ENCODE measurements at places on chromosomes 1 and 21.

DNA sequence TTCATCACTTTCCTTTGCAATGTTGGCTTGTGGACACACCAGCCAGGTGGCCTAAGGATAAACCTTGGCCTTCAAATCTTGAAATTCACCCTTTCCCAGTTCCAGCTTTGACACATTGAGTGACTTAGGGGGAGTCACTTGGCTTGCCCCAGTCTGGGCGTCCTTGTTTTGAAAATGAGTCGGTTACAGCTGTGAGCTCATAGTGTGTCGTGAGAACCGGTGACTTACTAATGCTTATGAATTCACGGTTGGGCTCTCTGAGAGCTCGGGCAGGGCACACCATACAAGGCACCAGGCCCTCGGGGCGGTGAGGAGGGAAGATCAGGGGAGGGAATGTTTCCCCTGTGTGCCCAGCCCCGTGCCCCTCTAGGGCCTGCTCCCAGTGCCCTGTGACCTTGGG is 126.9 kb upstream of the TMPRSS2 start:
- peak; percentile 46 for DNase-seq

DNA sequence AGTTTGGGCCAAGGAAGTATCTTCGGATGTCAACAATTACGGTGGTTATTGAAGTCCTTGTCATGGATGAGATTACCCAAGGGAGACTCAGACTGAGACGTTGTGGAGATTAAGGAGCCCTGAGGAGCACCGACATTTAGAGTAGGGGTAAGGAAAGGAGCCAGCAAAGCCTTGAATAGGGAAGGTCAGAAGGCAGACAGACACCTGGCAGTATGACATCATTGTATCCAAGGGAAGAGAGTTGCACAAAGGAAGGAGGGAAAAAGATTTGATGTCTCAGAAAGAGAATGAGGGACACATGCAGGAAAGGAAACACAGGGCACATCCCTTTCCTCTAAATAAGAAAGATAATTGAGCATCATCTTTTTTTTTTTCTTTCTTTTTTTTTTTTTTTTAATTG is 11.7 kb downstream of the LAMC2 start:
- no peak for DNase-seq

DNA sequence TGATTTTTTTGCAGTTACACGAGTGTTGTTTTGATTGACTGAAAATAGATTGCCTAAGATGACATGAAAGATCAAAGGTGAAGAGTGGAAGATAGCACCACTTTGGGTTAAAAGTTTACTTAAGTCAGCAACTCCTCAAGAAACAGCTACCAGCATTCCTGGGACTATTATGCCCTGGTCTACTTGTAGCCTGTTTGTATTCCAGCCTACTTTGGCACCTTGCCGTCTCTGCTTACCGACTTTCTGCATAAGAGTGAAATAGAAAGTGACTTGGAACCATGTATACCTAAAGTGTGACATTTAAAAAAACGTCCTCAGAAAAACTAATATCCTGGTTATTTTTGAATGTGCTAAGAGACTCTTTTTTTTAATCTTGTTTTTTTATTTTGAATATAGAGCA is 631.5 kb upstream of the PTBP2 start:
- no peak for DNase-seq

DNA sequence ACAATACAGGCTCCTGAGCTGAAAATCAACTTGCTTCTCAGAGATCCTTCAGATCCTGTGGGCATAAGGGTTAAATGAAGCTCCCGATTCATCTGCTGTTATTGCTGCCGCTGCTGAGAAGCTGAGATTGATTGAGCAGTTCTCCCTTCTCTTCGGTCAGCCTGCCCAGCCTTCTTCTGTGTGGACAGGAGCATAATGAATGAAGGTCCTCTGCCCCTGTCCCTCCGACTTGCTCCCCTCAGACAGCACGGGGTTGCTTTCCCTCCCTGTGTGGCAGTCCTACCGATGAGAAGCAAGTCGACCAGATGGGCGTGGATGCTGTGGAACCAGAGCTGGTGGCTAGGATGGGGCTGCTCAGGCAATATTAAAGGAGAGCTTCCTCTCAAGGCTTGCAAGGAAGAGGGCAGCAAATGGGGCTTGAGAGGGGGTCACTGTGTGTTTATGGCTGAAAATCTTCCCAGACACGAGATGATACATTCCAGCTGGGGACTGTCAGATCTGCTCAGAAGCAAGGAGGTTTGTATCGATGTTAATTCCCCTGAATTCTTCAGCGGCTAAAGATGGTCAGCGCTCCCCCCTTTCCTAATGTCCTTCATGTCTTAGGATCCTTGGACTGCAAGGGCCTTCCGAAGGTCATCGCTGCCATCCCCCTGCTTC is 63.9 kb upstream of the GOLT1A start:
- no peak for DNase-seq

DNA sequence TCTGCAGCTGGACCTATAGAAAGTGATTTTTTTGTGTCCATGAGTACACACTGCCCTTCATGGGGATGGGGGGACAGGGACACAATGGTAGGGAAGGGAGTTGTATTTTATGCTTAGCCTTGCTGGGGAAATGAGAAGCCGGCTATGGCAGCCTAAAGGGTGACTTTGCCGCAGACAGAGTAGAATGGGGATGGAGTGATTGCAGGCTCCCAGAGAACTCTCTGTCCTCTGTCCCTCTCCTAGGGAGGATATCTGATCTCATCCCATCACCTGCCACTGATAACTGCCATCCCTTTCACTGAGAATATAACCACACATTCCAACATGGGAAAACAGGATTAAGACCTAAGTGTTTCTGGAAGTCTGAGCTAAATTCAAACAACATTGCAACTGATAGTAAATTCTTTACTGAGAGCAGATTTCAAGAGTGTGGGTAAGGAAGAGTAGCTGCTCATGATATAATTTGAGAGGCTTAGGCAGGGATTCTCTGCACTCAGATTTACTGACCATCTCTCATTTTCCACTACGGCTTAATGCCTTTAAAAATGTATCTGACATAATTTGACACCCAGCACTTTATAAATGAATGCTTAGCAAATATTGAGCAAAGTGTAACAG is 13.9 kb downstream of the SH2D1B start:
- no peak for DNase-seq

DNA sequence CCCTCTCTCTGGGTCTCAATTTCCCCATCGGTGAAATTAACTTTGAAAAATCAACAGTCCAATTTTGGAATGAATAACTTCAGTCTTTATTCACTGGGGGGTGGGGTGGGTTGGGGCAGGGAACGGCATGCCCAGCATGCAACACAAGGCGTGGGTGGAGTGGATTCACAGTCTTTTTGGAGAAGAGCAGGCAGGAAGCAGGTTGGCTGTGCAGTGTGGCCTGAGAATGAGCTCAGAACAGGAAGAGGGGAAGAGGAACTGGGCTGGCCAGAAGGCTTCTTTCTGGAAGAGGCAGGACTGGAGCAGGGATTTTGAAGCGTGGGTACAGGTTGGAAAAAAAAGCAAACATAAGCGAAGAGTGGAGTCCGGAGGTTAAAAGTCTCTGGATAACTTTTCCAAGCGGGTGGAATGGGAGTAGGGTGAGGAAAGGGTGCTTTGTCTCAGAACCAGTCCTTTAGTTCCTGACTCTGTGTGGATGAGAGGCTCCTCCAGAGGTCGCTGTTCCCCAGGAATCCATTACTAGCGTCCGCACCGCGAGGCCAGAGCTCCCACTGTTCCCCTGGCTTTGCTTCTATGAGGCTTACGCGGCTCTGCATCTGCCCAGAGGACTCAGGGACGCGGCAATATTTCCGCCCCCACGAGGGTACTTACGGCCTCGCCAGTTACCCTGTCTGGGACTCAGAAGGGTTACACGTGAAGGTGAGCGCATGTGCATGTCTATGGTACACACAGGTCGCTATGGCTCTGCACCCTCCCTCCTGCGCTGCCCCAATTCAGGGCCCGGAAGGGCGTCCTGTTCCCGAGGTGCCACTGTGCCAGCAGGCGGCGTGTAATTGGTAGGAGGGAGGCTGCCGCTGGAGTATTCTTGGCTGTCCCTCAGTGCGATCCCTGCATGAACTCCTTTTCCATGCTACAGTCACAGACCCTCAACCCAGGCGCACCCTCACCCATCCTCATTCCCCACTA is 5.5 kb upstream of the FOXD2 start:
- DNase-seq, result peak; percentile 92

GRCh38 chr1:231580874-231581273 is 45.7 kb upstream of the DISC1 start:
- no peak for DNase-seq

DNA sequence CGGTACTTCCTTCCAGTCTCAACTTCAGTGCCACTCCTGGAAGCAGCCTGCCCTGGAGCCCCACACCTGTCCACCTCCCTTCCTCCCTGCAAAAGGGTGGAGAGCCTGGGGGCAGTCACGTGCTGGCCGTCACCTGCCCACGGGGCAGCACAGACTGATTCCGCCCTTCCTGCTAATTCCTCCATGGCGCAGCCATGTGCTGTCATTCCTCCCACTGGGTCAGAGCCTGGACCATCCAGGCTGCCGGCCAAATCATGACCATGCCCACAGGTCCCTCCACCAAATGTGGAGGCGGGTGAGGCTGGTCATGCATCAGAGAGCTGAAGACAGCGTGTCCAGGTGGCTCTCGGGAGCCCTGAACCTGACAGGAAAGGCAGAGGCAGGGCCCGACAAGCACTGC is 24.4 kb upstream of the GPR153 start:
- no peak for DNase-seq

DNA sequence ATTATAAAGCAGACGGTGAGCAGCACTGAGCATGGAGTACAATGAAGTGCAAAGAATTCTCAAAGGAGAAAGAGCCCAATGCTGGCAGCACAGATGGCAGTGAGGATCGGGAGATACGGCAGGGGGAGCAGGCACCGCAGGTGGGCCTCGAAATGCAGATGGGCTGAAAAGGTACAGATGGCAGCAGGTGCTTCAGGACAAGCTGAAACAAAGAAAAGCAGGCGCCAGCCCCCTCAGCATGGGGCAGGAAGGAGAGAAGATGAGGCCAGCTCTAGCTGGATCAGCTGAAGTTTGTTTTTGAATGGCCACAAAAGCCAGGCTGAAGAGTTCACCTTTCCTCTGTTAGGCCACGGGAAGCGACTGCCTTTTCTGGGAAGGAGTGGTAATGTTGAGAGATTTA is 7.7 kb downstream of the CFAP298 start:
- DNase-seq, result no peak

- DNase-seq, result no peak
These were observed 653.5 kb downstream of the PTPRU start for GRCh38 chr1:29889776-29890175.

GRCh38 chr21:33684068-33684467 is 41.8 kb downstream of the ITSN1 start:
- DNase-seq, result no peak

GRCh38 chr1:105100102-105100501 is 1350.4 kb downstream of the AMY1C start:
- DNase-seq, result no peak

DNA sequence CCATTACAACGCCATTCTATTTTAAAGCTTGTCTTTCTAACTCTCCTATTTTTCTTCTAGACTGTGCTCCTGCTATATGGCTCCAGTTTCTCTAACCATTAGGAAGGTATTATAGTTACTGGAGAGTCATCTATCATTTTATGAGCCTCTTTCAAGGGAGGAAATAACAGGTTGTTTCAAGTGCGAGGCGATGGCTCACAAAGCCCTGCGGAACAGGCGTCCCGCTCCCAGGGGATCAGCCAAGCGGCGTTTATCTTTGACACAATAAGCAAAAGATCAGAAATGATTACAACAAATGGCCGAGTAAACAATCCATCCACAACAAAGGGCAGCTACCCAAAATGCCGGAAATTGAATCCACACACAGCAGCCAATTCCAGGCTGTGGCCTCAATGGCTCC is 249.5 kb upstream of the POU3F1 start:
- DNase-seq, result no peak

- DNase-seq, result no peak
These were observed 16.5 kb upstream of the SPAG17 start for GRCh38 chr1:118201524-118201923.

- DNase-seq, result no peak
These were observed 24.9 kb upstream of the PODN start for GRCh38 chr1:53037159-53037558.

GRCh38 chr1:207797229-207797973 is 45.5 kb downstream of the CD46 start:
- peak; percentile 94 for DNase-seq

GRCh38 chr1:51268634-51269033 is 32.6 kb downstream of the RNF11 start:
- peak; percentile 15 for DNase-seq

DNA sequence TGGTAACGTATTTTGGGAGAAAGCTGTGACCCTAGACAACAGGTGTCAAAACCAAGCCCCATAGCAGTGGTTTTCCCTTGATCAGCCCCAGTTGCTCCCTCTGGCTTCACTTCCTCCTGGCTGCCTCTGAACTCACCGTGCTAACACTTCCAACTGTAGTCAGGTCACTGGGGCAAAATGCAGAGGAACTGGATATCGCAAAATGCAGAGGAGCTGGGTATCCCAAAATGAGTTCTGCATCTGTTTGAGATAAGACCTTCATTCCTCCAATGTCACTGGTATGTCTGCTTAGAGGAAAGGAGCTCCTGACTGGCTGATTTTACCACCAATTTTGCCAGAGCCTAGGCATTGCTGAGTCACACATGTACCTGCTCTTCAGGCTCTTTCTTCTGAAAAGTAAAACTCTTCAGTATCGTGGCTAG is 19.6 kb upstream of the TACSTD2 start:
- peak; percentile 33 for DNase-seq

GRCh38 chr1:47713975-47714767 is 276.3 kb downstream of the FOXD2 start:
- DNase-seq, result no peak

- no peak for DNase-seq
These were observed 746.6 kb upstream of the B3GALT2 start for GRCh38 chr1:193932979-193933378.

- DNase-seq, result no peak
These were observed 123.0 kb downstream of the DSCAM start for GRCh38 chr21:40723966-40724365.

DNA sequence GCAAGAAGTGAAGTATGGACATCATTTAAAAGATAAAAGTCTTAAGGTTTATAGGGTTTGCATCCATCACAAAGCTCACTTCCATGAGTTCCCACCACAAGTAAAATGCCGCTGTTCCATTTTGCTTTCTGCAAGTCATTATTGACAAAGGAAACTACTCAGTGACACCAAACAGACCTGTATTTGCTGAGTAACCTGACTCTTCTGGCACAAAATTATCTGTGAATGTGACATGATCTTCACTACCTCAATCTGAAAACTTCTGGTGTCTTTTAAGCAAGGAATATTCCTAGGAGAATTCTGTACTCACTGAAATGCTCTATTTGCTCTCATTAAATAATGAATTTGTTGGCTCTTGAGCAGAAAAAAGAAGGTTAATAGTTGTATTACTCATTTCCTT is 1077.4 kb upstream of the ADGRL4 start:
- no peak for DNase-seq

DNA sequence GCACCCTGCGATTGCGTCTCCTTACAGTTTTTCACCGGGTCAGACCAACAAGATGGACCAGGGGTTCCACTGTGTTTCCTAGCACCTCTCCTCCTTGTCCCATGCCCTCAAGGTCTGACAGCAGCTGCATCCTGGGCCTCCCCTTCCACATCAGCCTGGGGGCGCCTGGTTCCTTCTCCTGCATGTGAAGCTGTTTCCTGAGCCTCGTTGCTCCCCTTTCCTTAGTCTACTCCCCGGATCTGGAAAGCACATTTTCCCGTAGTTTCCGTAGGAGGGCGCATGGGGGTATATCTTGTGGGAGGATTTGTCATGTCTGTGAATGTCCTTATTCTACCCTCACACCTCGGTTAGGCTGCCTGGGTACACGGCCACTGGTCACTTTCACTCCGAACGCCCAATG is 6.1 kb downstream of the PRDM15 start:
- DNase-seq, result no peak

GRCh38 chr1:26972390-26972789 is 12.1 kb upstream of the KDF1 start:
- no peak for DNase-seq

- no peak for DNase-seq
These were observed 31.3 kb downstream of the EPHA2 start for GRCh38 chr1:16124377-16125087.
